NCI-H446 treated with DMSO at 0.1 percent for 48 hours (cell line): ENCODE measurements at places on chromosomes 12 and 14.

- DNase-seq, result no peak
These were observed 12.4 kb upstream of the ARF6 start for GRCh38 chr14:49880267-49881064.

DNA sequence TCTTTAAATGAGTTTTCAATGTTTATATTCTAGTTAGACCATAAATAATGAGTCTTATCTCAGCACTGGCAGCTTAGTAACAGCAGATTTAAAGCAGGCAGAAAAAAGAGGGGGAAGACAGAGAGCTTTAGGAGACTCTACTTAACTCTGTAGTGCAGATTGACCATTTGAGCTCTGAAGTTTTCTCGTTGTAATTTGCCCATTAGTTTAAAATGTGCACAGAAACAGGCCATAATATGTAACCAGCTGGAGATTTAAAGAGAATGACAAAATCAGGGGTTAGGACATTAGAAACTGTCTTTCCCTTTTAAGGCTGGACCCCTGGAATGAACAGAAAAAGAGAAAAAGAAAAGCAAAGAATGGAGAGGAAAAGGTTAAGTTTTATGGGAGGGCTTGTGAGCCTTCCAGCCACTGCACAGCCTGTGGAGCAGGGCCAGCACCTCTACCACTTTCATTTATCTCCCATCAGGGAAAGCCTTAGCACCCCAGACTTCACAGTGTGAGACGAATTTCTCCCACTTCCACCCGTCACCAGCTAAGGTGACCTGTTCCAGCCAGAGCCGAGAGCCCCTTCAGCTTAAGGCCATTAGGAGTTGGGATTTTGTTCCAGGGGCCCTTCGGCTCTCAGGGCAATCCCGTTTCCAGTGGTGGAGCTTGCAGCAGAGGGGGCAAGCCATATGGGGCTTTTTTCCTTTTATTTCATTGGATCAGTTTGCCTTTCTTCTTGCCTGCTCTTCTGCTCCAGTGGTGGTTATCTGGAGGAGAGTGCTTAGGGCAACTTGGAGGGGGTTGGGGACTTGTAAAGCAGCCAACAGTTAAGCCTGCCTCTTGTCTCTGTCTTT is 8.0 kb downstream of the IL22 start:
- no peak for DNase-seq

GRCh38 chr12:124520907-124521306 is 46.5 kb downstream of the NCOR2 start:
- DNase-seq, result no peak

GRCh38 chr14:94598816-94599655 is 13.2 kb upstream of the SERPINA3 start:
- no peak for DNase-seq
